ENCODE measurements at places on chromosomes 12 and 14.

- DNase-seq: no peak
Measured at GRCh38 chr12:65830305-65830704, 6.0 kb downstream of the HMGA2 start.

DNA sequence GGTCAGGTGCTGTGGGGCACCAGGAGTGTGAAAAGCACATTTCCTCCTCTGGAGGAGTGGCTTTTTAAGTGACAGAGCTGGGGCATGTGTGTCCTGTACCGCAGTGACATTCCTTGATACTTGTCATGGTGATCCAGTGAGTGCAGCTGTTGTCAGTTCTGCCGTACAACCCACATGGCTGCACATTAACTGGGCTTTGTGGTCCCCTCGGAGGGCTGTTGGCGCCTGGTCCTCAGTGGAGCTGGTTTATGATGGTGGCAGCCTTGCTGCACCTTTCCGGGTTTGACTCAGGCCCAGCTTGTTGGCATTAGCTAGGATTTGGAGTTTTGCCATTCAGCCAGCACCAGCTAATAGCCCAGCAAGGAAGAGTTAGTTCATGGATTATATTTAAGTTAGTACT is 77.0 kb downstream of the SLC25A47 start:
- DNase-seq: no peak

DNA sequence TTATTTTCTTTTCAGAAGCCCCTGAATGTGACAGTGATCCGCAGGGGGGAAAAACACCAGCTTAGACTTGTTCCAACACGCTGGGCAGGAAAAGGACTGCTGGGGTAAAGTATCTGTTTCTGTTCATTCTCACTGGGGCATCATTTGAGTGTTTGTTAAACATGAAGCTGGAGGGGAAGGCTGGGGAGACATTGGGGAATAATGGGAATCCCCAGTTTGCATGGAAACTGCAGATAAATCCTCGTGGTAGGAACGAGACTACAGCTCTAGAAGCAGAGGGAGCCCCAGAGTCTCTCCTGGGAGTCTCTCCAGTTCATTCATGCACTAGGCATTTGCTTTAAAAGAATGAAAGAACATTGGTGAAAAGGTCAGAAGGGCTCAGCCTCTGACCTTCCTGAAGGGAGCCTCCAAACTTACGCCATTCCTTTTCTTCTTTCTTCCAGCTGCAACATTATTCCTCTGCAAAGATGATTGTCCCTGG is 2.5 kb upstream of the CFAP251 start:
- DNase-seq: no peak

- DNase-seq: no peak
Measured at GRCh38 chr12:89163918-89164317, 188.4 kb downstream of the DUSP6 start.

DNA sequence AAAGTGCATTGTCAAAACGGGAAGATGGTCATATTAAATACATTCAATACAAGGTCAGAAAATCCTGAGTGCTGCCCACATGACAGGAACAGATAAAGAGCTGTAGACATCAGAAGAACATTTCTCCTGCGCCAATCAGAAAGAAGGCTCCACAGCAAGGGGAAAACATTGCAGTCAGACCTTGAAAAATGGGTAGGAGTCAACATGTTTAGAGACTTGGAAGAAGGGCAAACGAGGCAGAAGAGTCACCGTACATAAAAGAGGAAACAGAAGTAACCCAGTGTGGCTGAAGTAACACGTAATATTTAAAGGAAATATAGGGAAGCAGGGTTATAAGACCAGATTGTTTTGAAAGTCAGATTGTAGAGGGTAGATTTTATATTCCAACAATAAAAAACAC is 11.9 kb downstream of the SPPL3 start:
- DNase-seq: no peak

Data from stimulated activated CD4-positive, alpha-beta T cell treated with anti-CD3 and anti-CD28 coated beads, TNF-alpha, amount 100 ng/mL, for 4 hours (primary cell).